ENCODE measurements at places on chromosomes 3 and 15.

GRCh38 chr3:59406943-59407342 lies 357.1 kb upstream of the CFAP20DC start:
- no peak for DNase-seq

GRCh38 chr3:194633349-194634004 lies at the start of gene TMEM44:
TSS of gene TMEM44 (minus strand) at chr3:194633419. CDS start at chr3:194633215, 204 bp downstream.
- DNase-seq, result peak; percentile 75

GRCh38 chr3:52890735-52891134 lies 6.6 kb downstream of the STIMATE start:
- peak; percentile 48 for DNase-seq

DNA sequence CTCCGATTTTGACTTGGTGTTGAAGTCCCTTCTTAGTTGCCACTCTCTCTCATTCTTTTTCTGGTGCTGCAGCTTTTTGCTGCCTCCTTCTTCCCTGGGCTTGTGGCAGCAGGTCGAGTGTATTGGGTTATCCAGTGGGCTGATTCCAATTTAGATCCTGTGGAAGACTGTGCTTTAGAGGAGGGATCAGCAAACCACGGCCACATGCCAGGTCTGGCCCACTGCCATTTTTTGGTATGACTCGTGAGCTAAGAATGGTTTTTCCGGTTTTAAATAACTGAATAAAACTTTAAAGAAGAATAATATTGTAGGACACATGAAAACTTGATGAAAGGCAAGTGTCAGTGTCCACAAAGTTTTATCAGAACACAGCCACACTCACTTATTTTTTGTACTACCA lies 330.5 kb downstream of the ROBO2 start:
- no peak for DNase-seq

- no peak for DNase-seq
Observed at GRCh38 chr3:36800533-36801116, 36.3 kb upstream of the DCLK3 start.

DNA sequence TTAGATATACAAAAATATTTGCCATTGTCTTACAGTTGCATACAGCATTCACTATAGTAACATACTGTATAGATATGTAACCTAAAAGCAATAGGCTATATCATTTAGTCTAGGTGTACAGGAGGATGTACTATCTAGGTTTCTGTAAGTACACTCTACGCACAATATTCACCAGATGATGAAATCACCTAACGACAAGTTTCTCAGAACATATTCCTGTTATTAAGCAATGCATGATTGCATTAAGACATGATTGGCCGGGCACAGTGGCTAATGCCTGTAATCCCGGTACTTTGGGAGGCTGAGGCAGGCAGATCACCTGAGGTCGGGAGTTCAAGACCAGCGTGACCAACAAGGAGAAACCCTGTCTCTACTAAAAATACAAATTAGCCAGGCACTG lies 14.5 kb upstream of the PRKCI start:
- peak; percentile 13 for DNase-seq

DNA sequence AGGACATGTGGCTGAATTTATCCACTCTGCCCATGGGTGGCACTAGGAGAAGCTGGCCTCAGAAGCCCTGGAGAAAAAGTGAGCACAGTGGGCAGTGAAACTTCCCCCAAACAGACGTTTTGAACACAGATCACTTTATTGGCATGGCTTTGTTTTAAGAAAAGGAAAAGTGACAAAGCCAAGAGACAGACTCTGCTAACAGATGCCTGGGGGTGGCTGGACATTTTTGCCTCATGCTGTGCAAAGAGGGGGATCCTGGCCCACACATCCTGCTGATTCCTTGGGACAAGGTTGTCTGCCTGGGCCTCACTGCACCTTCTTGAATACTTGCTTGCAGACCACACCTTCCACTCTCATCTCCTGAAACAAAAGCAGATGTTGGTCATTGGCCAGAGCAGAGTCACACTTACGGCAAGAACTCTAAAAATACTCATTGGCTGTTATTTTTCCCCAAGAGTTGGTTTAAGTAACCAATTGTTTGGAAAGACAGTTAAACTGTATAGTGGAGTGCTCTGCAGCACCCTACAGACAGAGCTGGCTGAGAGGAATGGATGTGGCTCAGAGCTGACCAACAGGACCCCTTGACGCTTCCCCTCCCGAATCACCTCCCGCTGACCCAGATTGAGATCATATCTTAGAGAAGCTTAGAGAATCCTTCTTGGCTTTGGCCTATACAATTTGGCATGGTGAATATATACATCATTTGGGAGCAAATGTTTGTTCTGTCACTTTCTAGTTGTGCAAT lies 22.0 kb downstream of the RBP1 start:
- DNase-seq, result no peak

DNA sequence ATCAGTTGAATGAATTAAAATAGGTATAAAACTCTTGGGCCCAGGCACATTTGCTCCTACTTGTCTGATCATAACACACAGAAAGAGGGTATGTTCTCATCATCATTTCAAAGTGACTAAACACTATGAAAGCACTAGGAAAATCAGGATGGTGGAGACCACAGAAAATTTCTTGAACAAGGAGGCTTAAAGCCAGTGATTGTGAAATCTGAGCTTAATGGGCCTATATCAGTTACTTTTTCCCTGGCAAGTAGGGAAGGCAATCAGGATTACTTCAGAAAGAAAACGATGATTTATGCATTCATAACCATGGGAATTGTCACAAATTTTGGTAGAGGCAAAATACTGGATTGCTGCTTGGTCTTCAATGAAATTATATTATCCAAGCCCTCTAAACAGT lies 434.4 kb upstream of the CNTN4 start:
- no peak for DNase-seq

GRCh38 chr3:123244128-123244527 lies 42.4 kb downstream of the SEC22A start:
- DNase-seq, result no peak

DNA sequence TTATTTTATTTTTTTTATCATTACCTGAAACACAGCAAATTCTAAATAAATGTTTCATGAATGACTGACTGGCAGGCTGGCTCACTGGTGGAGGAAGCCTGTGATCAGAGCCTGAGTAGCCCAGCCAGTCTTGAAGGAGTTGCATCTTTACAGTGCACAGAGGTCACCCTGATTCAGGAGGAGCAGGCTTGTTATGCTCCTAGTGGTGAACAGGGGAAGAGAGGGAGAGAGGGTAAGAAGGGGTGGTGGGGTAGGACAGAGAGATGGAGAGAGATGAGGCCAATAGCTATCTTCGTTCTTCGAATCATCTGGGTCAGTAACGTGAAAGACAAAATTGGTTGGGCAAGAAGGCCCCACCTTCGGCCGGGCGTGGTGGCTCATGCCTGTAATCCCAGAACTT lies 202.6 kb upstream of the MCTP2 start:
- no peak for DNase-seq

- no peak for DNase-seq
Observed at GRCh38 chr15:20358066-20358778, 183.4 kb downstream of the GOLGA6L6 start.

DNA sequence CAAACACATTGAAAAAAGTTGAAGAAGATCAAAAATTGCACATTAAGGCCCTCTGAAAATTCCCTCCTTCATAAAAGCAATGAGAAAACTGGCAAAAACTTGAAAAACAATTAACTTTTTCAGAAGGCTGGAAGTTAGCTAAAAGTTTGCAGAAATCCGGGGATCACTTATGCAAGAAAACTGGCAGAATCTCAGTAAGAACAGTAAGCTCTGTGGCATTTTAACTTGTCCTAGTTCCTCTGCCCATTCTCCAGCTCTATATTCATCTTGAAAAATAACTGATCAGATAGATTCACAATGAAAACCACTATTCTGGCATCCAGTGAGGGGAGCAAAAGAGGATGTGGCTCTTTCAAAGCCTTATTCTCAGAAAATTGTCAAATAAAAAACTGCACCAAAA lies 566.8 kb downstream of the NTRK3 start:
- DNase-seq, result no peak

GRCh38 chr15:70722266-70723121 lies 40.9 kb downstream of the UACA start:
- DNase-seq, result peak; percentile 44

DNA sequence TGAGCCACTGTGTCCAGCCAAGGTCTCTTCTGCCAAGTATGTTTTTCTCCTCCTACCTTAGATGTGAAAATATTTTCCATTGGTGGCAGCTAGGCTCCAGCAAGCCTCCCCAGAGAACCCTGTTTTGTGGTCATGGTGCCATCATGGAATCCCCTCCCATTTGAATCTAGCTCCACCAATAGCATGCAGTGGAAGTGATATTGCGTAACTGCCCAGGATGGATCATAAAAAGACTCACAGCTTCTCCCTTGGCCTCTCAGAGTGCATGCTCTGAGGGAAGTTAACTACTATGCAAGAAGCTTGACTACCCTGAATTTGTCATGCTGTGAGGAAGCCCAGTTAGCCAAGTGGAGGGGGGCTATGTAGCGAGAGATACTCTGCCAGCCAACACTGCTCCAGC lies 27.5 kb downstream of the CRYGS start:
- DNase-seq, result no peak

DNA sequence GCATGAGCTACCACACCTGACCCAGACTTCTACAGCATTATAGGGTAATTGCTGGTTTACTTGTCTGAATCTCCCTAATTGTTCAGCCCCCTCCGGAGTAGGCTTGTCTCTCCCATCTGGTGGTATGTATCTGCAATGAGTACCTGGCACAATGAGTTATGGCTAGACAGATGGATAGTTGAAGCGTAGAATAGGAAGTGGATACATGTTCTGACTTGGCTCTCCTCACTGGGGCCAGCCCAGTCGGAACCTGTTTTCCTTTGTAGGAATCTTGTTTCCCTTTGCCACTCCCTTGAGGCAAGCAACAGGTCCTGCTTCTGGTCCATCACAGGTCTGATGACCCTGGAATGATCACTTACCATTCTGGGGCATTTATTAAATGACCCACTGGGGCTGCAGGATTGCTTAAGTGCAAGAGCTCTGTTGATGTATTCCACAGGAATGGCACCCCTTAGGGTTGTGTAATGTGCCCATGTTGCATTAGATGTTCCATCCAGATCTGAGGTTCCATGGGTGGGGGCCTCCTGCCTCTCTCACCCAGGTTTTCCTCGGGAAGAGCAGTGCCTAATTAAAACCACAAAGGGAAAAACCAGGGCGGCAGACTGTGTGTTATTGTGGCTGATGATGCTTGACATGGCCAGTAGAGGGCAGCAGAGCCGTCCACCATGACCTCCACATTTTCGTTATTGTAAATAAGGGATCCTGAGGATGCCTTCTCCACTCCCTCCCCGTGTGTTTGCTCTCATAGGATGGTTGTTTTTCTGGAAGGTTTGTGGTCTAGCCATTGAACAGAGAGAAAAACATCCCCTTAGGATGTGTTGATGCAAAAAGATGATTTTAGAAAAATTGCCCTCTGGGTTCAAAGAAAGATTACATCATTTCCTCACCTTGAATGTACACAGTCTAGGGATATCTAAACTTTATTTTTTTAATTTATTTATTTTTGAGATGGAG lies 58.0 kb downstream of the CMTM8 start:
- peak; percentile 57 for DNase-seq

DNA sequence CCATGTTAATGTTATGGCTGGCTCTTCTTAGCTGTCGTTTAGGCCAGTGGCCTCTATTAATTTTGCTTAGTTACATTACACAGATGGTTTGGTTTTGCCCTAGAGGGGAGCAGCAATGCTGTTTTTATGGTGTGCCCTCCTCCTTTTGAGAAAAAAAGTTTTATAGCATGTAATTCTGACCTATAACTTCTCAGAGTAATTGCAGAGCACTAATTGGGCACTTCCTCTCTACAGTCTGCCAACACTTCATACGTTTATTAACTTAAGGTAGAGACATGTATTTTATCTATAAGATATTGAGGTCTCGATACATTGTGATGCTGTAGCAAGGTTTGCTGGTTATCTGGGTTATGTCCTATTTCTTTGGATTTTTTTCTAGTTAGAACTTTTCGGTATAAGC lies 12.2 kb downstream of the SLC25A26 start:
- no peak for DNase-seq

DNA sequence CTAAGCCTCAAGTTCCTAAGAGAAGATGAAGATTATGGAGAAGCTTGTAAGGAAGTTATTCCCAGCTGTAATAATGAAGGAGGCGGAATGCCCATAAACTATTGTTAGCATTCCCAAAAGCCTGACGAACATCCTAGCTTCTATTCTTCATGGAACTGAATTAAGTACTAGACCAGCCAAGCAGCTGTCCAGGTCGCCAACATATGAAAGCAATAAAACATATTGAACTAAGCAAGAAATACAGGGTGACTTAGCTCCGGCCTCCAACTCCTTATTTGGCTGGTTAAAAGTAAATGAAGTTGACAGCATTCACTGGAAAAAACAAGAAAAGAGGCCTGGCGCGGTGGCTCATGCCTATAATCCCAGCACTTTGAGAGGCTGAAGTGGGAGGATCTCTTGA lies 174.0 kb upstream of the TPM1 start:
- no peak for DNase-seq

- DNase-seq, result peak; percentile 93
Observed at GRCh38 chr3:122074621-122075265, 19.6 kb downstream of the CD86 start.

- no peak for DNase-seq
Observed at GRCh38 chr3:55585856-55586255, 98.8 kb upstream of the WNT5A start.

DNA sequence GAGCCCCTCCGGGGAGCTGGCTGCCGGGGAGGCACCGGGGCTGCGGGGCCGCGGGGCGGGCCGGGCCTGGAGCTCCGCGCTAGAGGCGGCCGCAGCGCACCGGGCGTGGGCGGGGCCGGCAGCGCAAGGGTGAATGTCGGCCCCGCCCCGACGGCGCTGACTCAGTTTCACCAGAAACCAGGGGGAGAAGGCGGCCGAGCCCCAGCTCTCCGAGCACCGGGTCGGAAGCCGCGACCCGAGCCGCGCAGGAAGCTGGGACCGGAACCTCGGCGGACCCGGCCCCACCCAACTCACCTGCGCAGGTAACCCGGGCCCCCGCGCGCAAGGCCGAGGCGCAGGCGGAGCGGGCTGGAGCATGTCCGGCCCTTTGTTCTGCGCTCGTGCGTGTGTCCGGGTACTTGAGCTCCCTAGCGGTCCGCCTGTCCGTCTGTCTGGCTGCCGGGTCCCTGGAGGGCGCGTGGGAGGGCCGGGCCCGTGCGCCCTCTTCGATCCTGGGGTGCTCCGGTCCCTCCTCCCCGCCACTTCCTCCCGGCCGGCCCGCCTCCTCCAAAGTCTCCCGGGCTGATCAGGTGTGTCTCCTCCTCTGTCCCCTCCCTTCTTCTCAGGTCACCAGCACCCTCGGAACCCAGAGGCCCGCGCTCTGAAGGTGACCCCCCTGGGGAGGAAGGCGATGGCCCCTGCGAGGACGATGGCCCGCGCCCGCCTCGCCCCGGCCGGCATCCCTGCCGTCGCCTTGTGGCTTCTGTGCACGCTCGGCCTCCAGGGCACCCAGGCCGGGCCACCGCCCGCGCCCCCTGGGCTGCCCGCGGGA lies at the start of gene SPINT1:
Gene SPINT1 (plus strand): TSS at position 164 of the 811 bp plus-strand sequence. CDS start 507 bp downstream, at position 671.
- DNase-seq, result peak; percentile 35

GRCh38 chr3:37392957-37393356 lies 218.6 kb upstream of the LRRFIP2 start:
- no peak for DNase-seq

- DNase-seq, result no peak
Observed at GRCh38 chr15:59060348-59060747, 44.6 kb upstream of the CCNB2 start.

Measured in inflammatory macrophage treated with lipopolysaccharide for 4 hours (primary cell).